ENCODE measurements at places on chromosomes 4 and X.

DNA sequence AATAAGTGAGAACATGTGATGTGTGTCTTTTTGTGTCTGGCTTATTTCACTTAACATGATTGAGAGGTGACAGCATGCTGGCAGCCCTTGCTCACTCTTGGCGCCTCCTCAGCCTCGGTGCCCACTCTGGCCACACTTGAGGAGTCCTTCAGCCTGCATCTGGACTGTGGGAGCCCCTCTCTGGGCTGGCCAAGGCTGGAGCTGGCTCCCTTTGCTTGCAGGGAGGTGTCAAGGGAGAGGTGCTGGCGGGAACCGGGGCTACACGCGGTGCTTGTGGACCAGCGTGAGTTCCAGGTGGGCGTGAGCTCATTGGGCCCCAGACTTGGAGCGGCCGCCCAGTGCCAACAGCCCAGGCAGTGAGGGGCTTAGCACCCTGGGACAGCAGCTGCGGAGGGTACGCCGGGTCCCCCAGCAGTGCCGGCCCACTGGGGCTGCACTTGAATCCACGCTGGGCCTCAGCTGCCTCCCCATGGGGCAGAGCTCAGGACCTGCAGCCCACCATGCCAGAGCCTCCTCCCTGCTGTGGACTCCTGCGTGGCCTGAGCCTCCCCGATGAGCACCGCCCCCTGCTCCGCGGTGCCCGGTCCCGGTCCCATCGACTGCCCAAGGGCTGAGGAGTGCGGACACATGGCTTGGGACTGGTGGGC, 658.6 kb downstream of the GRXCR1 start:
- no peak for DNase-seq

DNA sequence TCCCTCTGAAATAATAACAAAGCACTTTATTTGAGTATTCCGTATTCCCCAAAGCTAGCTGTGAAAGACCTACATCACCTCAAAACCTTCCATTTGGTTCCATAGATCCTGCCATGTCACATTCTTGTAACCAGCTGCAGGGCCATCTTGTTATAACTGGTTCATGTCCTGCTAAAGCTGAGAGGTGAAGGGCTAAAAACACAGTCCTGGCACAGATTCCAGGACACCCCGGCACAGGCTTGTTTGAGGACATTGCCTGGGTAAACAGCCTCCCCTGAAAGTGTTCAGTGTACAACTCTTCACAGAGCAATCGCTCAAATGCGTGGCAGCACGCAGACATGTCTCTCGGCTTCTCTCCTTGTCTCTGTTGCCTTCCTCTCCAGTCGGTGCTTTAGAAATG, 129.2 kb downstream of the MANBA start:
- peak; percentile 37 for DNase-seq

- DNase-seq: no peak
These were observed 30.2 kb upstream of the SLC25A6 start for GRCh38 chrX:1422135-1422465.

DNA sequence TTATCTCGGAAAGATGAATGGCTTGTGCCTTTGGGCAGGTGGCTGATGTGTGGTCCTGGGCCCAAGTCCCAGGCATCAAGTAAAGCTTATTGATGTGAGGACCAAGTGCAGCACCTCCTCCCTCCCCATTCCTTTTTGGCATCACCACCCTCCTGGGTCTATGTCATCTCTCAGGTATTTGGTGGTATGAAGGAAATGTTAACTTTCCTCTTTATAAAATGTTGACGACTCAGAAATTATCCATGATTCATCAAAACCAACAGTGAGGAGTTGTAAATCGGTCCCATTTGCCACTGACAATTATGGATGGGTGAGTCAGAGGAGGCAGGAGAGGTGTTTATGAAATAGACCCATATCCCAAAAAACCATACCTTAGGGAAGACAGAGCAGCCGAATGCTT, 229.4 kb upstream of the GATB start:
- no peak for DNase-seq

DNA sequence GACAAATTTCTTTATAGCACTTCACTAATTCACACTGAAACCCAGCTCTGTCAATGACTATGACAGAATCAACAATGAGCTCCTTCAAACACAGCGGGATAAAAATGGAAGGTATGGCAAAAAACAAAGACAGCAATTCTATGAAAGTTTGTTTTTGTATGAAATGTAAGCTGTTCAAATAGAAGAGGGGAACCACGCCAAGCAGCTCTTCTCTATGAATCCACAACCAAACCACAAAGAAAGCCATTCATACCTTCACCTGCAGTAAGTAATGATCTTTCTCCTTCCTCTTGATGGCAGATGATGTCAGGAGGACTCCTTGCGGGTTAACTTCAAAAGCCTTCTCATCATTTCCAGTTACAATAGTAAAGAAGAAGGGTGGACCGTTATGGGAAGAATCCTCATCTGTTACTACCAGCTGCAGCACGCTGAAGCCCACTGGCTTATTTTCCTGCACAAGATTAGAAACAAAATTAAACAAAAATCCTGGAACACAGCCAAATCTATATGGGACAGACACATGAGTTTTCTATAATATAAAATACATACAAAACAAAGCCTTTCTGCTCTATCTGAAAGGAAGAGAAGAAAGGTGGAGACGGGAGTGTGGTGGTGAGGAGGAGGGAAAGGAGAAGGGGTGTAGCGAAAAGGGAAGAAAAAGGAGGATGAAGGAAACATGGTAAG, 48.9 kb upstream of the MTNR1A start:
- no peak for DNase-seq

DNA sequence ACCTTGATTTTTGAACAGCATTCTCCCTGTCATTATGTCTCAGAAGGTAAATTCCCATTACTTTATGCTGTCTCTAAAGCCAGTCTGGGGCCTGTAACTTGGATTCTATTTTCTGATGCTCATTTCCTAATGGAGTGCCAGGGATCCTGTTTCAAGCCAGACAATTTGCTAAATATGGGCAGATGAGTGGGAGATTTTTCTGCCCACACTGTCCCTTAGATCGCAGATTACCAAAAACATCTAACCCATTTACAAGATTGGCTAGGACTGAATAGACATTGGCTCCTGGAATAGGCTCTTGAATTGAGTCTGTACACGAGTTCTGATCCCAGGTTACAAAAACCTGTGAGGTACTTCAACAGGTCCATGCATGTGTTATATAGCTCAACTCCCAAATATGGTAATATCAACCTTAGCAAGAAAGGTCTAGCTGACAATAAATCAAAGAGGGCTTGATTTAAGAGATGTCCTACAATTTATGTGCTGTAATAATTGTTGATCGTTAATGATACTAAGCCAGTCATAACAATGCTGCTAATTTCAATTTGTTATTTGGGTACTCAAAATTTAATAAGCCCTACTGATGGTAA, 5.7 kb downstream of the GPC3 start:
- no peak for DNase-seq

- no peak for DNase-seq
These were observed 126.7 kb upstream of the CENPE start for GRCh38 chr4:103324811-103325210.

DNA sequence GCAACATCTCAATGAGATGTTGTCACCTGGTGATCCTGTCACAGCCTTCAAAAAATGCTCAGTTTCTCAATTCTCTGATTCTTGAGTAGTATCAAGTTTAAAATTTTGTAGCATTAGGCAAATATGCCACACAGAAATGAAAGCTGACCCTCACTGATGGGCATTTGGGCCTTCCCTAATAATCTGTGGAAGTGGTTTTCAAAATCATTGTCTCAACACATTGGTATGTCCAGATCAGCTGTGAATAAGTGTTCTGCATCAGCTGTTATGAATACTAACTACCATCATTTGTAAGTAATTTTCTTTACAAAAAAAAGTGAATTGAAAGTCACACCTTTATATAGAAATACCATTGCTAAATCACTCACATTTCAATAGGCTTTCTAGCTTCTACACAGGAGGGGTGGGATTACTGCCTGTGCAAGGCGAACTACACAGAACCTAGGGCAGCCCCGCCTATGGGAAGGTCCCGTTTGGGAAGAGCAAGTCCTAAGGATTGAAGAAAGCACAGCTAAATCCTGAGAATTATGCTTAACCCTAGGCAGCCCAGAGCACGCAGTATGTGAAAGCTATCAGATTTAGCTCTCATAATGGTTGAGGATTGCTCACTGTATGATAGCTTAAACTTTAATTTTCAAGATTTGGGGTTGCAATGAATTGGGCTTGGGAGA, 73.4 kb downstream of the GPC3 start:
- DNase-seq: no peak

GRCh38 chr4:100681289-100681688, 163.5 kb upstream of the EMCN start:
- no peak for DNase-seq

- DNase-seq: no peak
These were observed 17.1 kb upstream of the ANXA3 start for GRCh38 chr4:78534286-78534955.
